Neural progenitor cell (in vitro differentiated cells): ENCODE measurements at places on chromosomes 13 and 19.

GRCh38 chr13:29548722-29549121 lies 46.8 kb downstream of the SLC7A1 start:
- no peak for DNase-seq

GRCh38 chr19:18932216-18932841 lies 8.7 kb downstream of the HOMER3 start:
- DNase-seq, result peak; percentile 97

DNA sequence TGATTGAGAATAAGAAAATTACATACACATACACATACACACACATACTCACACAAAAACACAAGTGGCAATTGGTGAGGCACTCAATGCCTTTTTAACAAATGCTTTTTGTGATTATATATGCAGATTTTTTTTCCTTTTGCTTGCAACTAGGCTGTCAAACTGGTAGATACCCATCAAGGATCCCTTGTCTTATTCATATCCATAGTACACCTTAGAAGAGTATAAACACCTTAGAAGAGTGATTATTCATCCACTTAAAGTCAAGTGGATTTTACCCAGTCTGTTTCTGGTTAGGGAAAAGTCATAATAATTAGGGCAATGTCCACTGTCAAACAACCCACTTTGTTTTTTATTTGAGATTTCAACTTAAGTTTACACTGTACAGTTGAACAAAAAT lies 1773.4 kb upstream of the MIR17HG start:
- DNase-seq, result no peak

DNA sequence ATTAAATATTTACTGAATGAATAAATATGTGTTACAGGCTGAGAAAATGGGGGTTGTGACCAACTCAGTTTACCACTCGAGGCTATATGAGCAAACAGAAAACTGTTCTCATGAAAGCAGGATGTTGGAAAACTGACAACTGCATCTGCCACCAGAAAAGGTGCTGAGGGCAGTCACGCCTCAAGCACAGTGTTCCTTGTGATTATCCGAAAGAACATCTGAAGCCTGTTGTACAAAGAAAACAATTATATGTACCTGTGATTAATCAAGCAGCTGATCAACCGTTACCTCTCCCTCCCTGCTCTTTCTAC lies 6.2 kb upstream of the KLK13 start:
- no peak for DNase-seq

DNA sequence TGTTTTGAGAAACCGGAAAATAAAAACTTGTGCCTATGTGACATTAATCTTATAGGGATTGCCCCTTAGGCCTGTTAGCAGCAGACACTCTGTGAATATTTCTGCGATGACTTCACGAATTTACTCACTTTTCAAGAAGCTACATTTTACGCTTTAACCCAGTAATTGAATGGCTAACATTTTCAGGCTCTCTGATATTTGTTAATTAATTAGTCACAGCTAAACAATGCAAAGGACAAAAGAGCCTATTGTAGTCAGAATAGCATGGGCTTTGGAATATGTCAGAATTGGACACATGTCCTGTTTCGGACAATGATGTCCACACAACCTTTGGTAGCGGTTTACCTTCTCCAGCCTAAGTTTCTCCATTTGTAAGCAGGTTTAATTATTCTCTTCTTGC lies 506.6 kb downstream of the EFNB2 start:
- DNase-seq, result no peak

- no peak for DNase-seq
These were observed 2.5 kb upstream of the ISYNA1 start for GRCh38 chr19:18440415-18440877.

DNA sequence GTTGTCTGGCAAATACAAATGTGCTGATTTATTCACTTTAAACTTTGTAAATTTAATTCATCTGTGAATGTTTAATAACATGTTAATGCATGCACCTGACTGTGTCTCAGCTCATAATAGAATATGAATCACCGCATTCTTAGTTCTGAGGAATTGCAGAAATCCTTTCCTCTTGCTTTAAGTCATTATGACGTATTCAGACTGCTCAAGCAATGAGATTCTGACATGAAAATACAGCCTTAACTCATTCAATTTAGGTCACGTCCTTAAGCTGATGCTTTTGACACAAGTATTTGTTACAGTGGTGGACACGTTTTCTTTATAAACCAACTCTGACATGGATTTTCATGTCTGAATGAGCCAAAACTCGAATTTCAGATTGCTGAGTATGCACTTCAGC lies 541.0 kb upstream of the KLF12 start:
- no peak for DNase-seq

GRCh38 chr19:16373079-16373478 lies 48.5 kb downstream of the KLF2 start:
- no peak for DNase-seq

GRCh38 chr13:40136896-40137295 lies 481.4 kb downstream of the COG6 start:
- no peak for DNase-seq
